Fibroblast of upper back skin (primary cell): ENCODE measurements at places on chromosomes 13 and 19.

DNA sequence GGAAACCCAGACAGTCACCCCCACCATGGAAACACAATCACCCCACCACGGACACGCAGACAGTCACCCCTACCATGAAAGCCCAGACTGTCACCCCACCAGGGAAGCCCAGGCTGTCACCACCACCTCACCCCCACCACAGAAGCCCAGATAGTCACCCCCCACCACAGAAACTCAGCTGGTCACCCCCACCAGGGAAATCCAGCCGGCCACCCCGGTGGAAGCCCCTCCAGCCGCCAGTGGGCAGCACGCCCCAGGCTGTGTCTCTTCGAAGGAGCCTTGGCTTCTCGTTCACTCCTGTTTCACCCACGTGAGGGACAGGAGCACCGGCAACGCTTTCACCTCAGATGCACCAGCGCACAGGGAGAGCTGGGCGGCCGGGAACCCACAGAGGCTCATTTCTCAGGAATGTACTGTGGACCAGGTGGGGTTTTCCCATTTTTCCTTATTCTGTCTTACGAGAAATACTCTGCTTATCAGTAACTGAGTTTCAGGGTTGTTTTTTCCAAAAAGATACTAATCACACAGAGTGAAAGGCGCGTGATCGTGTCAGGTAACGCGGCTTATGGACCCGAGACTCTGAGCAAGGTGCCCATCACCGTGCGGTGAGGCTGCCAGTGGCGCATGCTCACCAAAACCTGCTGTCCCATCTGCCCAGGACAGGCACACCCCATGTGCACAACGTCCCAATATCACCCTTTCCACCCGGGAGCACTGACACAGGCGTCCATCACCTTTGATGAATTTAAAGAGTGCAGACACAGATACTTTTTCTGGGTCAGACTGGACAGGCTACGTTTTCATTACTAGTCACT lies 28.0 kb downstream of the CARS2 start:
- no peak for DNase-seq

DNA sequence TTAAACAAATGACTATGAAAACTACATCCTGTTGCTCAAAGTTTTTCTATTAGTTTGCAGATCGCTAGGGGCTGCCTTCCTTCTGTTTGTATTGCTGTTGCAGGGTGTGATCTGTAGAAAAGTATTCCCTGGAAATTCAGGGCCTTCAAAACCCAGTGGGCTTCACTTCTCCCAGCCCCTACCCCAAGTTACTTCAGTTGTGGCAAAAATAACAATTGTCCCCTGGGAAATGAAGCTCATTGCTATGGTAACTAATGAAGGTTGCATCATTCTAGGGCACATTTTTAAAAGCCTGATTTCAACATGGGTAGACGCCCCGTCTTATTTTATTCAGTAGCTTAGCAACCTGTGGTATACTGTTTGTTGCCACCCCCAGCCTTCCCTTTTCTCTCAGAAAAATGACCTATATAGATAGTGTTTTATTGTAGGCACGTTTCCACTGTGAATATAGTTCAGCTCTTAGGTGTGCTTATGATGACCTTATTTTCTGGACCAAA lies 60.9 kb downstream of the WDFY2 start:
- peak; percentile 59 for DNase-seq

- no peak for DNase-seq
Observed at GRCh38 chr13:38537051-38537450, 149.8 kb upstream of the FREM2 start.

- peak; percentile 13 for DNase-seq
Observed at GRCh38 chr19:54517483-54517882, 14.9 kb downstream of the LAIR2 start.

- DNase-seq: no peak
Observed at GRCh38 chr13:45704854-45705695, 3.0 kb downstream of the CBY2 start.

GRCh38 chr13:40596484-40596883 lies 70.0 kb downstream of the FOXO1 start:
- no peak for DNase-seq

DNA sequence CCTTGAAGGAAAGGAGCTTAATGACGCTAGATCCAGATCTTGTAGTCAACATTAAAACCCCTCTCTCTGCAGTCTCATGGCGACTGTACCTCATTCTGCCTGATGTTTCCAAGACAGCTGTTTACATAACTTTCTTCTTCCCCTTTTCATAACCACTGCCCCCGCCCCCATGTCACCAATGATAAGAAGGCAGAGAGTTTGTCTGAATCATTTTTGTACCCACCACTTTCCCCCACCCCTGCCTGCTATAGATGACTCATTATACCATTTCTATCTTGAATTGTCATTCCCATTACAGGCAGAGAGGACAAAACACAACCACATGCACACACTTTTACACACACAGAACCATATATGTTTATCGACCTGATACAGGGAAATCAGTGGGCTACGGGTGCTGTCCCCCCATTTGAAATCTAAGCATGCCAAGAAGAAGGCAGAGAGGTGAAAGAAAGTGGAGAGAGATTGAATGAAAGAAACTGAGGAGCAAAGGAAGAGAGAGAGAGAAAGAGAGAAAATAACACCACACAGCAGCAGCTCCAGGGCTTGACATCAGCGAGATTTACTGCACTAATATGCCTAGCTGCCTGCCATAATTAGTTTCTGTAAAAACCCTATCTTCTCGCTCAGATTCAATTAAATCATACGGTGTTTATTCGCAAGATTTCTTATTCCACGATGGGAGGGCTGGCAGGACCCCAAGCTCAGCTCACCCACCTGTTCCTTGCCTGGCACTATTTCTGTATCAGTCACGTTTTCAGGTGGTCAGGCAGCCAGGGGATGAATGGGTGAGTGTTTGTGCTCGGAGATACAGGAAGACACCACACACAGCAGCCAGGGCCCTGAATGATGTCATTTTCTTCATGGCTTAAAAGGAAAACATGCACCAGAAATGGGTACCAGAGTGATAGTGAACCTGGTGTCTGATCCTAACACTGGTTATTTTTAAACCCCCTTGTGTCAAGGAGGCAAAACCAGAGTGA lies 114.3 kb upstream of the SERP2 start:
- peak; percentile 44 for DNase-seq

DNA sequence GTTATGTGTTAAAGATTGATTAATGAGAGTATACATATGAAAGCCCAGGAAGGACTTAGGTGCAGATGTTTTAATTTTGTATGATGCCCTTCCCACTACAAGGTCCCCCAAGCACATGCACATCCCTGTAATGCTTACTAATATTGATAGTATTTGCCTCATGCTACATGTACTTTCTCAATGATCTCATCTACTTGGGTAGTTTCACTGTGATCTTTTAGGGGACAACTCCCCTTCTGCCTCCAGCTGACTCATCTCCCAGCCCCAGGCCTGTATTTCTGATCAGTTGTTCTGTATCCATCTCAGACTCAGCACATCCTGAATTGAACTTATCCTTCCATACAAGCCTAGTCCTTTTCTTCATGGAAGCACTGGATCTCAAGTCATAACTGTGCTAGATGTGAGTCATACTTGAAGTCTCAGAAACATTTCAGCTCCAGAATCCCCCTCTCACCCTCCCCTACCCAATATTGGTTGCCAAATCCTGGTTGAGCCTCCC lies 49.4 kb upstream of the INTS6 start:
- DNase-seq: peak; percentile 55

GRCh38 chr19:41409288-41409687 lies 11.7 kb downstream of the BCKDHA start:
- peak; percentile 12 for DNase-seq

DNA sequence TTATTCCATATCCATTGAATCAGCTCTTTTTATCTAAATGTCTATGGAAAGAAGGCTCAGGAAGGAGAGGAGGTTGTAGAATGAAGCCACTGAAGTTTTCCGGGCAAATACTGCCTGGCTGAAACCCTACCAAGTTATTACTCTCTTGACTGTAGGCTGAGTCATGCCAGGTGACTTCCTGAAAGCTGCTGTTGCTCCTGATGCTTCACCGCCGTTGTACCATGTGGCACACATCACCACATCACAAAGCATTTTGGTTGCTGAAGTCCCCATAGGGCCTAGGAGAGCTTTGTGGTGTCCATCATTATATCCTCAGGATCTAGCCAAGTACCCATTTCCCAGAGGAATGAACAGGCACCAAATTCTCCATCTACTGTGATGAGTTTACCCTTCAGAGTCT lies 11.1 kb upstream of the TDRD12 start:
- DNase-seq: no peak

DNA sequence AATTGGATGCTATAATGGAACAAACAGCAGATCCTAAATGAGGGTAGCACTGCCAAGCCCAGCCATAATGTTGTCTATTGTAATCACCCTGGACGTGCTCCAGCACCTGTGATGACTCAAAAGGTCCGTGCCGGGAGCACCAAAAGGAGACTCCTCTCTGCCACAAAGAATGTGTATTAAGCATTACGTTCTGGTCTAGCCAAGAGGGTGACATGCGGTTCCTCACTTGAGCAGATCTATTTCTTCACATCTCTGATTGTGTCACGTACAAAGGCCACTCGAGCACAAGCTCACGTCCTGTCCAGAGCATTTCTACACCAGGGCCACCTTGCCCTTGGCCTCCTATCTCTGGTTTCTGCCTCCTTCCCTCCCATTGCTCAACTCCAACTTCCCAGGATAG lies 219.9 kb upstream of the IRS2 start:
- DNase-seq: peak; percentile 60

GRCh38 chr13:27474751-27475268 lies 24.4 kb upstream of the MTIF3 start:
- no peak for DNase-seq

DNA sequence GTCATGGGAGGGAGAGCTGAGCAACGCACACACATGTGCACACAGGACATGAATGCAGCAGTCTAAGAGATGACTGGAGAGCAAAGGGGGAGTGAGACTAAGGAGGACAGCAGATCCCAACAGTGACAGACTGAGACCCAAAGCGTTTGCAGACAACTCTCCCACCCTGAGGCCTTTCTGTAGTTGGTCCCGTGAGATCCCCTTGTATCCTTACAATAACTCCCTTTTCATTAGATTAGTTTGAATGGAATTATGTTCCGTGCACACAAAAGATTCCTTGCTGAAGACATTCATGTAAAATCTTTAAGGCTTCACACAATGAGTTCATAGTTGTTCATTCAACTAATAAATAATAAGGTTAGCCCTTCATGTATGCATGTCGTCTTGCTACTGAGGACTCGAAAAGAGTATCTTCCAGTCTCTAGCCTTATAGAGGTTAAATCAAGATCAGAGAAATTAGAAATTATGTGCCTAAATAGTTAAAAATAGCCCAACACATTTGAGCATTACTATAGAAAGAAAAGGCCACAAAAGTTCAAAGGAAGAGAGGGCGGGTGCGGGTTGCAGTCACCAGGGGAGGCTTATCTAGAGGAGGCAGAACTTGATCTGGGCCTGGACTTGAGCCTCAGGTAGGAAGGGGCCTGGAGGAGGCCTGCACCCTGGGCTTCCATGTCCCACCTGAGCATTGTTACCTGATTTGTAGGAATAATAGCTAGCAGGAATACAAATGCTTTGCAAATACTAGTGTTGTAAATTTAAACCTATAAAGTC lies 3.1 kb upstream of the GTF3A start:
- DNase-seq: no peak

GRCh38 chr13:93225610-93226009 lies 997 bp upstream of the GPC6 start:
- no peak for DNase-seq

GRCh38 chr13:22332416-22332815 lies 661.5 kb downstream of the FGF9 start:
- DNase-seq: no peak

GRCh38 chr19:2239771-2240770 lies 3.4 kb downstream of the SF3A2 start:
- peak; percentile 30 for DNase-seq

DNA sequence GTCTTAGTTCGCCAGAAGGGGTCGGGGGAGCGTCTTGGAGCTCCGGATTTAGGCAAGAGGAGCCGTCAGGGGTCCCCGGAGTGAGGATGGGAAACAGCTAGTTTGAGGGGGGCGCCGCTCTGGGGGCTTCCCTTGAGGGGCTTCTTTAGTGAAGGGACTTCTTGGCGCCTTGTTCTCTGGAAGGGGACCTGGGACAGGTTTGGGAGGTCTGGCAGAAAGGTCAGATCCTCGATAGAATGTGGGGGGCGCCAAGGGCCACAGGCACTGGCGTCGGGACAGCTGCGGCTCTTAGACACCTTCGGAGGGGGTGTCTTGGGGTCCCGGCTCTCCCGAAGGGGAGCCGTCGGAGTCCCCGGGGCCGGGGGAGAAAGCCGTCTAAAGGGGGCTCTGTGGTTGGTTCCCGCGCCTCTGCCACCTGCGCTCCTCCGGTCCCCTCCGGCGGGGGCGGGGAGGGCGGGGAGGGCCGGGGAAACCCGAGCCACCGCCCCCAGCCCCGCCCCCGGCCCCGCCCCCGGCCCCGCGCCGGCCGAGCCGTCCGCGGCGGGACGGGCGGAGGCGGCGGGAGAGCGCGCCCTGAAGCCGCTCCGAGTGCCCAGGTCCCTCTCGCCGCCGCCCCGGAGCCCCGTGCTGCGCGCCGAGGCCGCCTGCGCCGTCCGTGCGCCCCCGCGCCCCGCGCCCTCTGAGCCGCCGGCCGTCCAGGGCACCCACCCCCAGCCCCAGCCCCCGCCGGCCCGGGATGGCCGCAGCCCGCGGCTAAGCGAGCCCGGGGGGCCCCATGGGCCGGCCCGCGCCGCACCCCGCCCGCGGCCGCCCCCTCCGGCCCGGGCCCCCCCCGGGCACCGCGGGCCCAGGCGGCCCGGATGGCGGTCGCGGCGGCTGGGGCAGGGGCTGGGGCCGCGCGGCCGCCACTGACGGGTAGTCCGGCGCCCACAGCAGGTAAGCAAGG lies at the start of gene NRTN:
TSS of gene NRTN (plus strand) at position 552 of the 946 bp plus-strand sequence. CDS start 19,099 bp downstream, outside the sequence.
- DNase-seq: no peak

DNA sequence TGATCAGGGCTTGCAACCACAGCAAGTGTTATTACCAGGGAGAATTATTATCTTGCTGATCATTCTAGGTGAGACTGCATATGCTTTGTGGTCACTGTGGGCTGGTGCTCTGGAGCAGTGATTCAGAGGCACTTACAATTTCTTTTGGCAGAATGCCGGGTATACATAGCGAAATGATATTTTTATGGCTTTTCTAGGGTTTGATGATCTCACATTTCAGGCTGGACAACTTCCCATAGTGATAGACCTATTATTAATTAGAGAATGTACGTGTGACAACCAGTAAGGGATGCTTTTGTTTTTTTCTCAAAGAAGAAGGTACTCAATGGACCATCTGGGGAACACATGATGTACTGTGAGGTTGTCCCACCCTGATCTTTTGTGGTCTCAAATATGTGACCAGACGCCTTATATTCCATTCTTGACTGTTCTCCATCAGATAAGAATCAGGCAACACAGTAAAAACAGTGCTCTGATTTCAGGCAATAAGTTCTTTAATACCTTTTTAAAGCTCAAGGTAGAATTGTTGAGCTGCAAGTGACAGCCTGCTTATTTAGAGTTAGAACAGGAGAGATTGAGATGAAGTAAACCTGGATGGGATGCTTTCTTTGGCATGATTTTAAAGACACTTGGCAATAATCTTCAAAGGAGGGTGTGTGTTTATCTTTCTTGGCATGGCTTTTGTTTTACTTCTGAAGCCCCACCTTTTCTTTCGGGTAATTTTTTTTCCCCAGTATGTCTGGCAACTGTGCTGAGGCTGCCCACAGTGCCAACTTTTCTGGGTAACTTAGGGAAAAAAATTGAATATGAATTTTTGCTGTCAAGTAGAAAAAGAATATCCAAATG lies 27.4 kb upstream of the SCEL start:
- DNase-seq: peak; percentile 97

GRCh38 chr19:30155381-30156200 lies 213.6 kb downstream of the URI1 start:
- DNase-seq: no peak

- DNase-seq: no peak
Observed at GRCh38 chr13:90806892-90807291, 540.6 kb upstream of the MIR17HG start.
